ENCODE measurements at places on chromosomes 3 and 15.

- DNase-seq = no peak
Observed at GRCh38 chr15:58864602-58865424, 68.7 kb downstream of the SLTM start.

GRCh38 chr15:78012643-78013077, 64.9 kb downstream of the TBC1D2B start:
- DNase-seq = no peak

GRCh38 chr3:112005091-112005672, 6.5 kb downstream of the TAGLN3 start:
- no peak for DNase-seq

GRCh38 chr15:101200181-101200580, 51.7 kb downstream of the CHSY1 start:
- no peak for DNase-seq

DNA sequence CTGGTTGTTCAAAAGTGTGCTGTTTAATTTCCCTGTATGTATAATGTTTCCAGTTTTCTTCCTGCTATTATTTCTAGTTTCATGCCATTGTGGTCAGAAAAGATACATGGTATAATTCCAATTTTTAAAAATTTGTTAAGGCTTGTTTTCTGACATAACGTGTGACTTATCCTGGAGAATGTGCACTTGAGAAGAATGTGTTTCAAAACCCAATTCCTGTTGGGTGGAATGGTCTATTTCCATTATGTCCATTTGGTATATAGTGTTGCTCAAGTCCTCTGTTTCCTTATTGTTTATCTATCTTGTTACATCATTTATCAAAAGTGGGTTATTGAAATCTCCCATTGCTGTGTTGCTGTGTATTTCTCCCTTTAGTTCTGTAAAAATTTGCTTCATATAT, 215.4 kb downstream of the GREM1 start:
- DNase-seq = no peak

DNA sequence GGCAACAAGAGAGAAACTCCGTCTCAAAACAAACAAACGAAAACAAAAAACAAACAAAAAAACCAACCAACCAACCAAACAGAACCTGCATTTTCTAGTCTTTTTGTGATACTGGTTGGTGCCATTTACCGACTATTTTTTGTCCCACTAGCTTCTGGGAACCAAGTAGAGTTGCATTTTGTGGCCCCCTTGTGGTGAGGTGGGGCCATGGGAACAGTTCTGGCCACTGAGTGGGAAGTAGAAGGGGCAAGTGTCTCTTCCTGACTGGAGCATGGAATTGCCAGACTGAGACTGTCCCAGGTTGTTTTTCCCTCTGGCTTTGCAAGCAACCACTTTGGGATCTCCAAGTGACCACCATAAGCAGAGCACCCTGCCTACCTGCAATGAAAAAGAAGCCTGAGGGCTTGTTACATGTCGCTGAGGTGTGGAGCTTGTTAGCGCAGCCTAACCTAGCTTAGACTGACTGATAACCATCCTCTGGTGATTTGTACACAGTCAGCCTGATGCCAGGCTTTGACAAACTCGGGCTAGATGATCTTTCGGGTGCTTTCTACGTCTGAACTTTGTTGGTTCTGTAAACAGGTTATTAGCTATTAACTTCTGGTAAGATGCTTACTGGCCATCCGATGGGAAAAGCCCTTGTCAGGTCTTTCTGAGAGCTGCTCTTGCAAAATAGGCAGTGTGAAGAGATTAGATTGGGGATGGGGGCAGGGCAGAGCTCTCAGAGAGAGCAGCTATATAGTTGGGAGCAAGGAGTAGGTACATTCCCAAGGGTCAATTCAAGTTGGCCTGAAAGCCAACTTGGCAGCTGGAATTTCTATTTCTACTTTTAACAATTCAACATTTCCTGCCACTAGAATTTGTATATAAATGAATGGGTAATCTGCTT, 172.2 kb downstream of the SSR3 start:
- DNase-seq = no peak

- no peak for DNase-seq
Observed at GRCh38 chr3:35257641-35258040, 381.7 kb upstream of the ARPP21 start.

DNA sequence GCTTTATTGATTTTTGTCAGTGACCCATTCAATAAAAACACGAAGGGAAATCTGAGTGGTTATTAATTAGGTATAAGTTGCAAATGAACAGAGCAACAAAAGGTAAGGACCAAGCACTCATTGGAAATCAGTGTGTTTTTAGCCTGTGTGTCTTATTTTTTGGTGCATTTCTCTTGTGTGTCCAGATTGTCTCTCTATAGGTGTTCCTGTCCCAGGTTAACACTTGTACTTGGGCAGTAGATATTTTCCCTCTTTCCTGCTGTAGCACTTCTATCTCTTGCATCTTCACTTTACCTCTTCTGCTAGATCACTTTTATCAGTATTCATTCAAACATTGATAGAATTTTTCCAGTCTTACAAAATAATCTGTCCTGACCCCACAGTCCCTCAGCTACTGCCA, 37.0 kb downstream of the MAPK6 start:
- no peak for DNase-seq

GRCh38 chr3:53483821-53484220, 10.6 kb upstream of the CACNA1D start:
- no peak for DNase-seq

GRCh38 chr3:14119651-14120050, 5.0 kb downstream of the CHCHD4 start:
- DNase-seq = no peak

DNA sequence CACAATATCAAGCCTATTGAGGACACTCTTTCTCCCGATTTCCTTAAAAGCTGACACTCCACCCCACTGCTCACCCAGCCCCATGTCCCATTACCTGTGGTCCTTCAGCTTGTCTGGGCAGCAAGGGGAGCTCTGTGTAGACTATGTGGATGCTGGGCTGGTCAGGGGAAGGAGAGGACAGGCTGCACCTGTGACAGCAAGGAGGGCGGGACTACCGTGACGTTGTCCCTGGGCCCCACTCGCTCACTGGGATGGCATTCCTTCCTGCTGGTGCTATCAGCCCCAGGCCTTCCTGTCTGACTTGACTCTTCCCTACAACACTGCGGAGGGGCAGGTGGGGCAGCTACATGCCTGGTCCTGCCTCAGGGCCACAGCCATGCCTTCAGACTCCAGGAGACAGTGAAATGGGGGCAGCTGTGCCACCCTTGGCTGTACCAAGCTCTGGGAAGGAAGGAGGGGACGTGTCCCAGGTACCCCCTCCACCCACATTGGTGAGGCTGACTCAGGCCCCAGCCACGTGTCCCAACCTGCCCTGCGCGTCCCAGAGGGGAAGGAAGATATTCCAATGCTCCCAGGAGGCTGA, at the start of gene TMEM40:
TMEM40 (minus strand) TSS at position 163 of the 583 bp plus-strand sequence. CDS start 9,427 bp downstream, outside the sequence.
- peak; percentile 13 for DNase-seq

DNA sequence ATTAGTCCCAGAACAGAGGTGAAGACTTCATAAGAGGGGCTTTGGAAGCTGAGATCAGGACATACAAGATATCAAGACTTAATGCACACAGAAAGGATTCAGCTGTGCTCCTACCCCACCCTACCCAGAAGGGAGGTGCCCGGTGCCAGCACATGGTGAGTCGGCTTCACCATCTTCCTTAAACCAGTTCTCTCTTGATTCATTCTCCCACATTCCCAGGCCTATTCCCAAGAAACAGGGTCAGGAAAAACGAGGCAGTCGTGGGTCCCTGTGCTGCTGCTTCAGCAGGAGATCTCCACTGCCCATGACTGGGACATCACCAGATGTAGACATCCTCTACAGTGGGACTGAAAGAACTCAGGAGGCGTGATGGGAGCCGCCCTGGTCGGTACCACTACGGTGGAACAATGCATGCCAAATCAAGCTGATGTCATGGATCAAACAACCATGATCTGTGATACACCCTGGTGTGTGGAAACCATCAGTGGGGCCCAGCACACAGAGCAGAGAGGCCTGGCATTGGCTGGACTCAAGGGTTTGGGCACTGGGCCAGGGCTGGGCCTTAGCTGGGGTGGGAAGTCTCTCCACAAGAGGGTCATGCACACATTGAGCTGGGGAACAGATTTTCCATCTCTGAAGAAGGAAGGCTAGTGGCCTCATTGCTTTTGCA, 41.9 kb downstream of the CCDC12 start:
- DNase-seq = no peak

DNA sequence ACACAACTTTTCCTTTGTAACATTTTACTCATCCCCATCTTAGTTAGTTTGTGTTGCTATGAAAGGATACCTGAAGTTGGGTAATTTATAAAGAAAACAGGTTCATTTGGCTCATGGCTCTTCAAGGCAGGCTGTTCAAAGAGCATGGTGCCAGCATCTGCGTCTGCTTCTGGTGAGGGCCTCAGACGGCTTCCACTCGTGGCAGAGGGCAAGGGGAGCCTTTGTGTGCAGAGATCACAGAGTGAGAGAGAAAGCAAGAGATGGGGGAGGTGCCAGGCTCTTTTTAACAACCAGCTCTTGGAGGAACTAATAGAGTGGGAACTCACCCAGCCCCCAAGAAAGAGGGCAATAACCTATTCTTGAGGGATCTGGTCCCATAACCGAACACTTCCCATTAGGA, 23.1 kb downstream of the PLA2G4F start:
- DNase-seq = no peak

DNA sequence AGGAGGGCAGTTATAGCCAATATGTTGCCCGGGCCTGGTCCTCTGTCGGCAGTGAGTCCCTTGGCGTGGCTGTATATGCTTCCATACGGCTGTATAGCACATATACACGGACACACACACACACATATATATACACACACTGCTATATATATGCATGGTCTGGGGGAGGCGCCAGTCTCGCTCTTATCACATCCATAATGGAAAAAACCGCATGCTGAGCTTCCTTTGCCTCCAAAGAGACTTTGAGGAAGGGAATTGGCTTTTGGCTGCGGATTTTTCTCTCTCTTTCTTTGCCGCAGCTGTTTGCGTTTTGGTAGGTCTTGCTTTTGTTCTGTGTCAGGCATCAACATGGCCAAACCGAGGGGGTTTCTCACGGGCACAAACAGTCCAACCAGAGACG, 11.3 kb upstream of the TMEM115 start:
- no peak for DNase-seq

DNA sequence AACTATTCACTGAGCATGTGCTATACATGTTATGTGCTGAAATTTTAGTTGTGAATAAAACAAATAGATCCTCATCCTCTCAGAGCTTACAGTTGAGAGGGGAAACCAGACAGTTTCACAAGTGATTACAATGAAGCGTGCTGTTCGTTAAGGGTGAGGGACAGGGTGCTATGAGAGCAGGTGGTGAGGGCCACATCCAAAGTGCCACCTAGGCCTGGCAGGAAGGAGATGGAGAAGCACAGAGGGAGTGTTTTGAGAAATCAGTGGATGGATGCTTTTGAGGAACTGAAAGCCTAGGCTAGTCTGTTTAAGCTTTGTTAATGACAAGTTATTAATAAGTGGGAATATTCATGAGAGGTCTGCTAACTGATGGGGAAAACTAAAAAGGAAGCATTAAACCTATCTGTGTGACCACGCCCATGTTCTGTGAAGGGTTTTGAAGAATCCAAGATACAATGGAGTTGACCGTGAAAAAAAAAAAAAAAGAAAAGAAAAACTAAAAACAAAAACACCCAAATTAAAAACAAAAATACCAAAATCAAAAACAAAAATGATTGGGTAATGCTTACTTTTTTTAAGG, 7.3 kb downstream of the MCTP2 start:
- DNase-seq = no peak

- DNase-seq = no peak
Observed at GRCh38 chr15:36841193-36841592, 259.2 kb downstream of the MEIS2 start.

GRCh38 chr15:42504631-42505030, 9.2 kb downstream of the SNAP23 start:
- DNase-seq = no peak

- no peak for DNase-seq
Observed at GRCh38 chr3:18740631-18741583, 315.8 kb upstream of the SATB1 start.

GRCh38 chr15:101641129-101641764, 10.9 kb downstream of the TM2D3 start:
- DNase-seq = peak; percentile 34

GRCh38 chr3:74532446-74532845, 82.0 kb downstream of the CNTN3 start:
- DNase-seq = no peak

DNA sequence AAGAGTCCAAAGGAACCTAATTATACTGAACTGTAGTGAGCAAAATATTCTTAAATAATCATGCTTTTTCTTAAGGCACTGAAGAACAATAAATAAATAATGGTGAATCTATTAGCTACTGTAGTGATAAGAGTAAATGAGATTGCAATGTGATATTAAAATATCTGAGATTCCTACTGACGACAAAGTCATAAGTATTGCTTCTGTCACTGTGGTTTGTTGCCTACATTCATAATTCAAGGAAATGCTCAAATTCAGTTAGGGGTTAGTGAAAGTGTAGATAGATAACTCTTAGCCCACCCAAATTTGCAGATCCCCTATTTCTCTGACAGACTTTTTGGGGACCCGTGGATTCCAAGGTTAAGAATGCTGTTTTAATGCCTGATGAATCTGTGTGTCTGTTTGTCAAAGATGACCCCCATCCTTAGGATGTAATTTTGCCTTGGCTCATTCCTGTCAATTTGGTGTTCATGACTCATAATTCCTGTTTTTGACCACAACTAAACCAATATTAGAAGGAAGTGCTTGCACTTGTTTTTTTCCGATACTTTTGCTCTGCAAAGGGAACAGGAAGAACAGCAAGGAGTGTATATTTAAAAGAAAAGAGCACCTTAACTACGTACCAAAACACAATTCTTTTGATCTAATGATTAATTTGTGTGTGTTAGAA, 86.7 kb downstream of the MAGI1 start:
- DNase-seq = no peak

DNA sequence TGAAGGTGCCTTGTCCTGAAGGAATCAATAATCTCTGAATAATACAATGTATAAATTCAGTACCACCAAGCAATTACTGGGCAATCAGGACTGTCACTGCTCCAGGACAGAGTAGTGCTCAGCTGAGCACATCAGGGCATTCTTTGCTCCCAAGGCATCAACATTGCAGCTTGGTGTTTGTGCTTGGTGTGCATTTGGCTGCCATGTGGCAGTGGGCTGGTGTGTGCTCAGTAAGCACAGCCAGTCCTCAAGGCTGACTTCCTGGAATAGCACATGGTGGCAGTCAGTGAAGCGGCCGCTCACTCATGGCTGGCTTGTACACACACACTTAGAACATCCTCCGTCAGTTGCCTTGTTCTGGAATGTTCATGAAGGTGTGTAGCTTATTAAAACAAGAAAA, 217.0 kb downstream of the EPHB1 start:
- no peak for DNase-seq
